ENCODE measurements at places on chromosomes 3 and 15.

GRCh38 chr15:63593705-63594671 is 3.2 kb upstream of the FBXL22 start:
- DNase-seq: no peak

- no peak for DNase-seq
Measured at GRCh38 chr3:48546203-48546829, 10.3 kb downstream of the PFKFB4 start.

GRCh38 chr3:186128158-186128557 is 19.3 kb upstream of the ETV5 start:
- no peak for DNase-seq

GRCh38 chr3:182585532-182586150 is 207.7 kb upstream of the ATP11B start:
- DNase-seq: no peak

DNA sequence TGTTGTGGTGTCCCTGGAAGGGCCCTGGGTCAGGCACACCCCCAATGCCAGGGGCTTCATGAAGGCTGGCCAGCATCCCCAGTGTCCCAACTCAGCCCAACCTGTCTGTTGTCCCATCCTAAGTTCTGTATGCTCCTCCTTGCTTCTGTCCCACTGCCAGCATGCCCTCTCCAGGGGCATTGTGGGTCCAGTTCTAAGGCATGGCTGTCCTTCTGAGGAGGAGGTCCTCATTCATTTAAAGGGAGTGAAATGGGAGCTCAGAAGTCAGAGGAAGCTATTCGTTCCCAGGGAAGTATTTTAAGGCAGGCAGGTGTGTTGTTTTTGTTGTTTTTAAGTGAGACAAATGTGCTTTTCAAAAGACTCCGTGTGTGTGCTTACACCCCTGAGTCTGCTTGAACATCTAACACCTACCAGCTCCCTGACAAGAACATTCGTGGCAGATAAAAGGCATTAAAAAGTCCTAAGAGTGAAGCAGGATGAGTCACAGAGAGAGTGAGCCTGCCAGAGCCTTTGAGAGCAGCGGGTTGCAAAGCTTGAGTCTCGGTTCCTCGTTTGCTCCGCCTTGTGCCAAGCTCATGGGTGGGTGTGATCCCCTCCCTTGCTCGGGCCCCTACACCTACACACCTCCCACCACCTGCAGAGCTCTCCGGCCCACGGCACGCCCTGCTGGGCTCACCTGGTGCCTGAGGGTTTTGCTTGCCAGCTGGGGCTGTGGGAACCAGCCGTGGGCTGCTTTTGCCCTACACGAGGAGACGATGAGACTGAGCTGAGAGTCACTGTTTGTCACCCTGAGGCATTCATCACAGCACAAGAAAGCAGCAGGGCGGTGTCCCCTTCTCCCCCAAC is 183.4 kb upstream of the TOPAZ1 start:
- no peak for DNase-seq

DNA sequence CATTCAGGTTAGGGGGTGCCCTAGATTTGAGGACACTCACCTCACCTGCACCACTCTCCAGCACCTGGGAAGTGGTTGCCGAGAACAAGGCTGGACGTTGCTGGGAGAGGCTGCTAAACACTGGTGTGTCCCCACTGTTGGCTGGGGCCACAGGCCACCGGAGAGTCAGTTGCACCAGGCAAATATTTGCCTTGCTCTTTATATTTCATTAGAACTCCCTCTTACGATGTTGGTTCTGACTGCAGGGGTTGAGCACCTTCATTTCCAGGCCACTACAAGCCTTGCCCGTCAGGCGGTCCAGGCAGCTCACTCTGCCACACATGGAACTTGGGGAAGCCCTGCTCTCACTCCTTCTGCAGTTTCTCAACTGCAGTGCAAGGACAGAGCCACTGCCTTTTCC is 30.7 kb downstream of the HCN4 start:
- no peak for DNase-seq

GRCh38 chr3:187989575-187990153 is 164.3 kb upstream of the LPP start:
- DNase-seq: no peak

DNA sequence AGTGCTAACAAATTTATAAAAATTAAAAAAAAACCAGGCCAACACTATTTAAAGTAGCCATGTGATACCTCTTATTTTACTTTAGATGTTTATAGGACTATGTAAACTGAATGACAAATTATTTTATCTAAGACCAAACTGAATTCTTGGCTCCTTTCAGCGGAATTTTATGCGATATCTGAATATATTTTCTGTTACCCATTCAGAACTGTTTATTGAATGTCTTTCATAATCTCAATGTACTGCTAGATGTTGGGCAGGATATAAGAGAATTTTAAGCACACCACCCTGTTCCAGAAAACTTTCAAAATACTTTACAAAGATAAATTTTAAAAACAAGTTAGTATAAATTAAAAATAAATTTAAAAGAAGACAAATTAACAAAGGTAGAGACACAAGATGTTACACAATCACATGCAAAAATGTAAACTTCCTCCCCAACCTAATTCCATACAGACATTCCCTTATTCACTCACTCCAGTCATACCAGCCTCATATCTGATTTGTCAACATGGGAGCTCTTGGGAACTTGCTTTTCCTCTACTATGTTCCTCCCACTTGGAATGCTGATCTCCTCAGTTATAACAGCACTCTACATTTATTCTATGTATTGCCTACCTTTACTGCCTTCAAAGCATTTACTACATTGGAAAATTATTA is 154.6 kb upstream of the MBNL1 start:
- no peak for DNase-seq

- DNase-seq: no peak
Measured at GRCh38 chr15:45499426-45499825, 23.1 kb downstream of the SLC30A4 start.

DNA sequence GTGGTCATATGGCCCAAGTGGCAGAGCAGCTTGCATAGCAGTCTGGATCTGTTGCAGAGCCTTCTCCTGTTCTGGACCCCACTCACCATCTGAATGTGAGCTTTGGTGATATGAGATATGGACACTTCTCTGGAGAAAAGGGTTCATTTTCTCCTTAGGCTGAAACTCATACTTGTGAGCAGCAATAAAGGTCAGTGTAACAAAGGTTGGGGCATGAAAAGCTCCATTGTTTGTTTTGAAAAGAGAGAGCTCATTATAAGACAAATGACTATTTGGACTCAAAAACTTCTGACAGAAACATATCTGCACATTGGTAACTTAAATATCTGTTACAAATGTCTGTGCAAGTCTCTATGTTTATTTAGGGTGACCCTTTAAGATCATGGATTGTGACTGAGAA is 517.3 kb downstream of the MFSD1 start:
- DNase-seq: no peak

- no peak for DNase-seq
Measured at GRCh38 chr3:177338697-177339219, 141.5 kb upstream of the TBL1XR1 start.

DNA sequence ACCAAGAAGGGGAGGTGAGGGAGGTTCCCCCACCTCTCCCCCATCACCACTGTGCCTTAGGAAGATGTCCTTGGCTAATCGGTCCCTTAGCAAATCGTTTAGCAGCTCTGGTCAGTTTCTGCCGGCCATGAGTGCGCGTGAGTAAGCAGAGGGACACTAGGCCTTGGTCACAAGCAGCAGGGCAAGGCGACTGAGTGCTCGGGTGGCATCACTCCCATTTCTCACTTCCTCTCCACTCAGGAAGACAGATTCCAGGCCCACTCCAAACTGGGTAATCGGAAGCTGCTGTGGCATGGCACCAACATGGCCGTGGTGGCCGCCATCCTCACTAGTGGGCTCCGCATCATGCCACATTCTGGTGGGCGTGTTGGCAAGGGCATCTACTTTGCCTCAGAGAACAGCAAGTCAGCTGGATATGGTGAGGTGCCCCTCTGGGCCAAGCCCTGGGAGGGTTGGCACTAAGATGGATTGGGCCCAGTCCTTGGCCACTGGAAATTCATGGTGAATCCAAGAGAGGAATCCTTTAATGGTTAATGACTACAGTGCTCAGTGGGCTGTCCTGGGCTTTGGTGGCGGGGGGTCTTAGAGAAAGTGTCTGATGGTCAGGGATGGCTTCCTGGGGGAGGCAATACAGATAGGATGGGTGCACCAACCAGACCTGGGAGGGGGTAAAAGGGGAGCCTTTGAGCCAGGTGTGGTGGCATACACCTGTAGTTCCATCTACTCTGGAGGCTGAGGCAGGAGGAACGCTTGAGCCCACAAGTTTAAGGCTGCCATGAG is 4.0 kb downstream of the PARP3 start:
- DNase-seq: no peak

GRCh38 chr3:194046995-194047645 is 88.8 kb upstream of the HES1 start:
- no peak for DNase-seq

GRCh38 chr15:83567318-83567717 is 86.6 kb upstream of the ADAMTSL3 start:
- no peak for DNase-seq

GRCh38 chr15:78850352-78850751 is 22.3 kb upstream of the MORF4L1 start:
- DNase-seq: no peak

GRCh38 chr3:77040926-77041722 is 1.2 kb downstream of the ROBO2 start:
- DNase-seq: no peak

DNA sequence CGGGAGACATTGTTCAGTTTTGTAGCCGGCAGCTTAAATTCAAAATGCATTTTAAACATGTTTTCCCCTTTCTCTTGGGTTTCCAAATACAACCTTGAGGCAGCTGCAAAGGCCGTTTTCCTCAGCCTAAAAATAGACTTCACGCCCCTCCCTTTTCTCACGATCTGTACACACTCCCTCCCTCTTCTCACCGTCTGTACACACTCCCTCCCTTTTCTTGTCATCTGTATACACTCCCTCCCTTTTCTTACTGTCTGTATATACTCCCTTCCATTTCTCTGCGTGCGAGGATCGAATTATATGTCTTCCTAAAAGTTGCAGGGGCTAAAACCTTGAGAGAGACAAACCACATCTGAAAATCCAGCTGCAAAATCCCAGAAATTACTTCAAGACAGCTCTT is 8.9 kb downstream of the MUC4 start:
- DNase-seq: no peak

- DNase-seq: no peak
Measured at GRCh38 chr3:65833761-65834505, 204.8 kb downstream of the MAGI1 start.
